ENCODE measurements at places on chromosomes 4 and X. TPM values are rescaled to one million over a fixed set of nuclear protein-coding genes. Genes with fewer than 3 reads are reported as not detected.

GRCh38 chr4:164948975-164949374 is 28.5 kb downstream of the TRIM61 start:
- DNase-seq, result no peak

DNA sequence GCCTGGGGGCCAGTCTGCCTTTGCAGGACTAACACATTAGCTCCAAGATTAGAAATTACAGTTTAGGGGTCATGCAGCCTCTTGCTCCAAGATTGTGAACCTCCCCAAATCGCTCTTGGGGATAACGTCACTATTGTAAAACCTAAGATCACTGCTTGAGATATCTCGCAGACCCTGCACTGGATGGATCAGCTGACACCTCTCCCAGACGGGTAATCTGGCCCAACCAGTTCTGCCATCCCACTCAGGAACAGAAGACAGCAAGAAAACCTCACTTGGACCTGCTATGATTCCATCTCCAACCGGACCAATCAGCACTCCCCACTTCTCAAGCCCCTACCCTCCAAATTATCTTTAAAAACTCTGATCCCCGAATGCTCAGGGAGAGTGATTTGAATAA is 431.2 kb downstream of the GPM6A start:
- DNase-seq, result no peak

GRCh38 chr4:14887842-14888433 is 114.3 kb upstream of the CPEB2 start:
- no peak for DNase-seq

DNA sequence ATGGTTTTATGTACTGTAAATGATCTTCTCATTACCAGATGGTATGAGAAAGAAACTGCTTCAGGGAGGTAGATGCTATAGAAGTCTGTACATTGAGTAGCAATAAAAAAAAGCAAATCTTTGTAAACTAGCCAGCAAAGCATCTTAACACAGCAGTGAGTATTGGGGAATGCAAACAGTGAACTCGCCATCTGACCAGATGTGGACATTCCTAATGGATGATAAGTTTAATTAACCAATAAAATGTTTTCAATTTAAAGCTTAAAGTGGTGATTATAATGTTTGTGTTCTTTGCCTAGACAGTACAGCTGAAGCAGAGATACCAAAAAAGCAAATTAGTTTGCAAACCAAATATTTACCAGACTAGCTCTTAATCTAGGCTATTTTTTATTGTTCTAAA is 1144.2 kb downstream of the FAT4 start:
- no peak for DNase-seq

Gene CT45A5
- not detected for total RNA-seq

Gene FABP2
- not detected for total RNA-seq

All from chondrocyte (in vitro differentiated cells).